ENCODE measurements at places on chromosomes 6 and 20.

GRCh38 chr20:57544838-57545564 is 15.9 kb upstream of the PCK1 start:
- DNase-seq: no peak

GRCh38 chr6:73823046-73823735 is 127.2 kb downstream of the CD109 start:
- no peak for DNase-seq

GRCh38 chr6:160510199-160510598 is 153.9 kb downstream of the LPA start:
- no peak for DNase-seq

DNA sequence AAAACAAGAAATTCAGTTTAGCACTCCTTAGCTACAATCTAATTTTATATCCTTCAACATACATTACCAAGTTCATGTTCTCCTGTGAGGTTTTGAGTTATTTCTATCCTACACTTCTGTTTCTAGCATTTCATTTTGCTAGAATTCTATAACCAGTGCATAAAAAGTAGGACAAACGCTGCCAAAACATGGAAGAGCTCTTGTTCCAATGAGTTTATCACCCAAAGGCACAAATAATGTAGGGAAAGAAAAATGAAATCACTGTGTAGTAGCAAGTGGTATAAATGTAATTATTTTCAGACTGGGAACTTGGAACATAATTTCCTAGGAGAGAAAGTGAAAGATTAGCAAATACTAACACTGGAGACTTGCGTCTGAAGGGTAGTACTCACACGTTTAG is 413.3 kb upstream of the NRSN1 start:
- no peak for DNase-seq

DNA sequence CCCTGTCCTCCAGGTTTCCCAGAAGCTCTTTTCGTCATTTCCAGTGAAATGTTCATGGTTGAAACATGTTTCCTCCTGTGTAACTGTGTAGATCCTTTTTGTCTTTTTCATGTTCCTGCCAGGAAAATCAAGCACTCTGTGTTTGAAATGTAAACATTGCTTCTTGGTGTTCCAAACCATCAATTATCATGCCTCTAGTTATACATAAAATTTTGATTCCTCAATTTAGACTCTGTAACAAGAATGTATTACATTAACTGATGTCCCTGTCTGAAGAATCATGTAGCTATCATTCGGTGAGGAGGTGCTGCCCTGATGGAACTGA is 546.3 kb upstream of the CITED2 start:
- DNase-seq: no peak

GRCh38 chr20:31833130-31833930 is 12.1 kb downstream of the FOXS1 start:
- peak; percentile 77 for DNase-seq

- peak; percentile 32 for DNase-seq
Observed at GRCh38 chr6:167826230-167826895, 348 bp upstream of the AFDN start.

Data from SK-N-DZ (cell line).